ENCODE measurements at places on chromosomes 4 and X.

- DNase-seq, result no peak
These were observed 578.1 kb downstream of the RPA4 start for GRCh38 chrX:97461763-97462162.

GRCh38 chr4:142565771-142566170 is 280.3 kb downstream of the INPP4B start:
- DNase-seq, result no peak

- no peak for DNase-seq
These were observed 32.4 kb upstream of the HS6ST2 start for GRCh38 chrX:132990835-132991234.

GRCh38 chrX:17597836-17598439 is 139.4 kb upstream of the SCML1 start:
- DNase-seq, result peak; percentile 82

- DNase-seq, result no peak
These were observed 1.0 kb downstream of the TBC1D9 start for GRCh38 chr4:140754918-140755773.

DNA sequence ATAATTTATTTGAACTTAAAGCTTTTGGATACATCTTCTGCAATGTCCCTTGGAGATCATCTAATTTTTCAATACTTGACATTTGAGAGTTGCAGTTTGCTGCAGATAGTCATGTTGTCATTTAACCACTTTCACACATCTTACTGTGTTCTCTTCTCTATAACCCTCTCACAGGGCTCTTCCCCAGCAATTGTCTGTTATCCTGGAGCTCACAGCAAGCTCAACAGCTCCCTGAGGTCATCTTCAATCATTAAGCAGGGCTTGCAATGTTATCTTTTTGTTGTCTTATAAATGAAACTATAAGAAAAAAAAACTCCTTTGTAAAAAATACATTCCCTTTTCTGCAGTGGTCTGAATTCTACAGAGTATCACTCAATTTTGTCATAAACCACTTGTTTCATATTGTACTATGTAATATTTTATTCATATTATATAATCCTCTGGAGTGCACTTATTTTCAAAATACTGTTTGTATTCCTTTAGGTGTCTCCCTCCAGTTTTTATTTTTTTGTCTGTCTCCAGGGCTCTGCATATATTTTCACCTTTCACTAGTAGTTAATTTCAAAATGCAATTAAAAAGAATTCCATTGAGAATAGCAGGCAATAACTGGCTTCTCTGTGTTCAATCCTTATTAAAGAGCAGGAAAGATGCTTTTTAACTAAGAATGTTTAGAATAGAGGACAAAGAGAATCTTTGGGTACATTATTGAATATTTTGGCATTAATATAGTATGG is 106.3 kb upstream of the ARSJ start:
- no peak for DNase-seq

GRCh38 chr4:63169836-63170235 is 1239.4 kb downstream of the TECRL start:
- no peak for DNase-seq

All from cardiac muscle cell (in vitro differentiated cells and primary cell).